ENCODE measurements at places on chromosomes 6 and 20.

DNA sequence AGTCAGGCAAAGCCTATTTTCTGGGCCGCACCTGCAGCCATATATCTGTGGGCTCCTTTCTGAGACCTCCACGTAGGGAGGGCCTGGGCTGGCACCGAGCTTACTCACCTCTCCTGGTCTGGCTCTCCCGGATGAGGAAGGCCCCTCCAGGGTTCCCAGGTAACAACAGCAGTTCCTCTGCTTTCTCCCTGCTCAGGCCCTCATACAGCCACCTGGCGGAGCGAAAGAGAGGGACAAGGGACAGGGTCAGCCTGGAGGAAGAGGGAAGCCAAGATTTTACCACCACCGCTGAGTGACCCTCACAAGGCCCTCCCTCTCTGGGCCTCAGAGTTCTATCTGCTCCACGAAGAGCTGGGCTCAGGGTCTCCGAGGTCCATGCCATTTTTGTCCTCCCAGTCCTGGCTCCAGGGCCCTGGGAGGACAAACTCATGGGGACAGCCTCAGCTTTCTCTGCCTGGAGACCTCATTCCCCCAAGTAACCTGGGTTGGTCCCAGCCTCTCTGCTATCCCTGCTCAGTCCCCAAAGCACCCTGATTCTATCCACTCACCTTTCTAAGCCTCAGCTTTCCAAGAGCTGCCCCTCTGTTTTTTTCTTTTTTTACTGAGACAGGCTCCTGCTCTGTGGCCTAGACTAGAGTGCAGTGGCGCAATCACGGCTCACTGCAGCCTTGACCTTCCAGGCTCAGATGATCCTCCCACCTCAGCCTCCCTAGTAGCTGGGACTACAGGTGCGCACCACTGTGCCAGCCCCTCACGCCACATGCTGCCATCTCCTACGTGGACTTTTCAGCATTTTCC, 13.3 kb downstream of the SLA2 start:
- no peak for DNase-seq

- DNase-seq: no peak
These were observed 28.1 kb upstream of the IBTK start for GRCh38 chr6:82275686-82276085.

DNA sequence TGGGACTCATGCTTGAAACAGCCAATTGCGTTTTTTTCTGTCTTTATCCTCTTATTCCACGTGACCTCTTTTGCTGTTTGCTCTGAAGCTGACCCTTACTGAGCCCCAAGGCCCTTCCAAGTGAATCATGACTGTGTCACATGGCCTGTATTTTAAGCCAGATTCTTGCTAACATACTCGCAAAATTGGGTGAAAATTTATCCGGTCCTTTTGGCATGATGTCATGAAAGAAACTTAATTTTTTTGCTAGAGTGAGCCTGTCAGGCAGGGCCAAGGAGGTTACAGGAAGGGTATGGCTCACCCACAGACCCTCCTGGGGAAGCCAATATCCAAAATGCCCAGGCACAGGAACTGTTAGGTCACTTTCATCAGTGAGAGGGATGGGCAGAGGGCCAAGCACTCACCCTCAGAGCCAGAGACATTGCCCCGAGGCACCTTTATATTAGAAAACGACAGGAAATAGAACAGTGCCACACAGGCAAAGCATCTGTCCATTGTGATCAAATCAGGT, 296.7 kb downstream of the CDH26 start:
- no peak for DNase-seq

DNA sequence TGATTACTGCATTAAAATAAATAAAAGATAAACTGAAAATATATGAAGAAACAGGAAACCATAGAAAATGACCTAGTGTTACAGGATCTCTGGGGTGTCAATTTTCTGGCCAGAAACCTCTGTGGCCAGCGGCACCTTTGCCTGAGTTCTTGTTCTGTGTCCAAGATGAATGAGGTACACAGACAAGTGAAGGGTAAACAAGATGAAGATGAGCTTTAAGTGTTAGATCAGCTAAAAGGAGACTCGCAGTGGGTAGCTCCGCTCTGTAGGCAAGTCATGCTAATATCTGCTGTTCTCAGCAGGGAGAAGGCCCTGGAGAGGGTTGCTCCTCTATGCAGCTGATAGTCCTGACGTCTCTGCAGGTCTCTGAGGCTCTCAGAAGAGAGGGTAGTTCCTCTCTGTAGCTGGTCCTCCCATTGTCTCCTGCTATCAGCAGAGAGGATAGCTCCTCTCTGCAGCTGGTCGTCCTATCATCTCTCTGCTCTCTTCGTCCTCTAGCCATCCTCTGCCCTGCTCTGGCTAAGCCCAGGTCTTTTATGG, 35.9 kb upstream of the TBC1D22B start:
- DNase-seq: no peak

GRCh38 chr6:90088009-90088408, 193.7 kb downstream of the GJA10 start:
- no peak for DNase-seq

GRCh38 chr6:169518451-169518850, 183.4 kb downstream of the WDR27 start:
- DNase-seq: no peak

DNA sequence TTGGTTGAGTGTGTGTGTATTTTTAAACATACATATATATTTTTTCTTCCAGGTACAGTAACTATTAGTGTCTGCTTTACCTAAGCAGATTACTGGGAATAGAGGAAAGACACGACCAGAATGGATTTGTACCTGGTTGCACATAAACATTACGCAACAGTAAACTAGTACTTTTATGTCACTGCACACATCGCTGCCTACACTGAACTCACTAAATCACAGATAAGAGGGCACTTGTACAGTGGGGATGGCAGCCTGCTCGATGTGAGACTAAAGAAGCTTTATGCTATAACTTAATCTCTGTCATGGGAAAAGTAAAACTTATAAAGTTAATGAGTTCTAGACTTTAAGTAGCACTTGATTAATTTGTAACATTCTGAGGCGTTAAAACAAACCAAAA, 89.5 kb upstream of the SIM1 start:
- peak; percentile 31 for DNase-seq

DNA sequence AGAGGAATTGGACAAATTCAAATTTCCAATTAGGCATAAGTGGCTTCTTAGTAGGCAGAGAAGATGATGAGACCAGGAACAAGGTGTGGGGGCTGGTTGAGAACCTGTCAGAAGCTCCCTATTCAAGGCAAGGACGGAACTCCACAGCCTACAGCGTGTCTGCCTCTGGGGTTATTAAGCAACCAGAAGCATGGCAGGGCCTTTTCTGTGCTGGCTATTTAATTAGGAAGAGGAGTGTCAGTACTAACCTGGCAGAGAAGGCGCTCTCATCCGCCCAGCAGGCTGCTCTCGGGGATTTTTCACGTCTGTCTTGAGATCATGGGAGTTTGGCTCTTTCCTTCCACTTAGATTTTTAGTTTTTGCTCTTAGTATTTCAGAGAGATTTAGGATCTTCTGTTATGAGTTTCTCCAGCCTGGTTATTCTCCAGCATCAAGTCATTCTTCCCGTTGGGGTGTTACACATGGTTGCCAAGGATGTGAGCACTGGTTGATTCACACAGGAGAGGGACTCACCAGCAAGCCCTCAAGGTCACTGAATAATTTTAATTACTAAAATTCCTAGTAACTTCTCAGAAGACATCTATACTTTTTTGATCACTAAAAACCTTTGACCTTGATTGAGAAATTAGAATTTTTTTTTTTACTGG, 23.9 kb downstream of the ADTRP start:
- no peak for DNase-seq

- DNase-seq: no peak
These were observed 4.9 kb upstream of the TMEM242 start for GRCh38 chr6:157328108-157328692.

DNA sequence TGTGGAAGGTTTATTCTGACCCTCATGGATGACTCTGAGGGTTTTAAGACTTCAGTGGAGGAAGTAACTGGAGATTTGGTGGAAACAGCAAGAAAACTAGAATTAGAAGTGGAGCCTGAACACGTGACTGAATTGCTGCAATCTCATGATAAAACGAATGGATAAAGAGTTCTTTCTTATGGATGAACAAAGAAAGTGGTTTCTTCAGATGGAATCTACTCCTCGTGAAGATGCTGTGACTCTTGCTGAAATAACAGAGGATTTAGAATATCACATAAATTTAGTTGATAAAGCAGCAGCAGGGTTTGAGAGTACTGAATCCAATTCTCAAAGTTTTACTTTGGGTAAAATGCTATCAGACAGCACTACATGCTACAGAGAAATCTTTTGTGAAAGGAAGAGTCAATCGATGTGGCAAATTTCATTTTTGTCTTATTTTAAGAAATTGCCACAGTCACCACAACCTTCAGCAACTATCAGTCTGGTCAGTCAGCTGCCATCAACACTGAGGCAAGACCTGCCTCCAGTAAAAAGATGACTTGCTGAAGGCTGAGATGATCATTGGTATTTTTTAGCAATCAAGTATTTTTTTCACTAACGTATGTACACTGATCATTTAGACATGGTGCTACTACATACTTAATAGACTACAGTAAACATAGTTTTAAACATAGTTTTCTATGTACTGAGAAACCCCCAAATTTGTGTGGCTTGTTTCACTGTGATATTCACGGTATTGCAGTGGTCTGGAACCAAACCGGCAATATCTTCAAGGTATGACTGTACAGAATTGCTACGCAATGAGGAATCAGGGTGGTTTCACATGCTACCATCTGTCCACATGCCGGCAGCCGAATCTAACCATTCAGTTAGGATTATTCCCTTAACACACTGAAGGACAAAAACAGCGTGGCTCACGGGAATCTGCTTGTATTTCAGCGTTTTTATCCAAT, 149.0 kb downstream of the MYB start:
- DNase-seq: no peak

DNA sequence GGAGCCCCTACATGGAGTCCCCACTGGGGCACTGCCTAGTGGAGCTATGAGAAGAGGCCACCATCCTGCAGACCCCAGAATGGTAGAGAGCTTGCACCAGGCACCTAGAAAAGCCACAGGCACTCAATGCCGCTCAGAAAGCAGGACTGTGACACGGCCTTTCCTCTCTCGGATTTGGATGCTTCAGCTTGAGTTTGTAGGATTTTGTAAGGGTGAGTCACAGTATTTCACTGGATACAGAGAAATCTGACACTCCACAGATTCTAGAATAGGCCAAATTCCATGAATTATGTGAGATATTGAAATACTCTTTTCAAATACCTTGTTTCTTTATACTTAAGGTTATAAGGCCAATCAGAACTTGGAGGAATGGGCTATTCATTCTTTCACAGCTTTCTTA, 424.5 kb downstream of the HTR1B start:
- DNase-seq: no peak

GRCh38 chr20:46545077-46545826, 5.2 kb downstream of the OCSTAMP start:
- DNase-seq: no peak

All from NCI-H1436 treated with DMSO at 0.1 percent for 48 hours (cell line).